ENCODE measurements at places on chromosomes 3 and 15. TPM values are rescaled to one million over a fixed set of nuclear protein-coding genes. Genes with fewer than 3 reads are reported as not detected.

DNA sequence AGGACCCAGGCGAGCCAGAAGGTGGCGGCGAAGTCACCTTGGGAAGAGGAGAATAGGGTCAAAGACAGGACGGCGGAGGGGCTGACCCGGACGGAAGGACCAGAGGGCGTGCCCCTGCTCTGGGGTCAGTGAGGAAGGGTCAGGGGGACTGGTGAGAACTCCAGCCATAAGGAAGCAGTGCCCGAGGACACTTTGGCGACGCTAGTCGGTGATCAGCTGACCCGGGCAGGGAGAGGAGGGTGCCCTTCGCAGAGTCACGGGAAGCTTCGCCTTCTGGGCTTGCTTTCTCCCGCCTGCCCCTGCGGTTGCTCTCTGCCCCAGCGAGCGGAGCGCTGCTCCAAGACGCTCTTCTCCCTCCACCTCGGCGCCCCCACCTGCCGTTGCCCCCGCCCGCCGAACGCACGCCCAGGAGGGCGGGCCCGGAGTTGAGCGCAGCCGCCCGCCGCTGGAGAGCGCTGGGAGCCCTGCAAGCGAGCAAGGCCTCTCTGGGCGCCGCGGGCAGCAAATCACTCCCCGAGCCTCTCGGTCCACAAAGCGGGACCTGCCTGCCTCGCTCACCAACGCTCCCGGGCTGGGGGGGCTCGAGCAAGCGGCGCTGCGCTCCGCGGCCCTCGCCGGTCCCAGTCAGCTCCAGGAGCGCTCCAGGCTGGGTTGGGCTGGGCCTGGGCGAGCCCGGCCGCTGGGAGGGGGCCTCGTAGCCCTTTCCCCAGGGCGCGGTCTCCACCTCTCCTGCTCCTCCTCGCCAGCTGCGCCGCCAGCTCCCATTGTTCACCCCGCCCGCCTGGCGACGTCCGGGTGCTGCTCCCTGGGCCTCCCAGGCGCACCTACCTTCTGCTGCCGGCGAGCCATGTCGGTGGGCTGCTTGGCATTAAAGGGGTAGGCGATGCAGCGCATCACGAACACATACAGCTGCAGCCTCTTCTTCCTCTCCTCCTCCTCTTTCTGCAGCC is 1.2 kb downstream of the CADPS start:
- no peak overlapping the region for H3K27ac ChIP-seq
- H3K27me3 ChIP-seq: peaks cover 10% of the 10 kb centered on the region
- H3K4me3 ChIP-seq: peak overlapping the region; percentile 64
- H3K36me3 ChIP-seq: no peaks in the 10 kb centered on the region

GRCh38 chr3:42036483-42036823 is 54.7 kb upstream of the TRAK1 start:
- no peak for DNase-seq
- no peak overlapping the region for H3K4me3 ChIP-seq
- H3K36me3 ChIP-seq: no peaks in the 10 kb centered on the region
- no peaks in the 10 kb centered on the region for H3K27me3 ChIP-seq
- H3K4me1 ChIP-seq: peaks cover 26% of the 10 kb centered on the region
- peak overlapping the region; percentile 75 for H3K27ac ChIP-seq

The MED12L gene
- 0.27 TPM for total RNA-seq

The FRMD4B gene
- 86.1 TPM for total RNA-seq
